Fibroblast of skin of abdomen (primary cell): ENCODE measurements at places on chromosomes 6 and 20.

DNA sequence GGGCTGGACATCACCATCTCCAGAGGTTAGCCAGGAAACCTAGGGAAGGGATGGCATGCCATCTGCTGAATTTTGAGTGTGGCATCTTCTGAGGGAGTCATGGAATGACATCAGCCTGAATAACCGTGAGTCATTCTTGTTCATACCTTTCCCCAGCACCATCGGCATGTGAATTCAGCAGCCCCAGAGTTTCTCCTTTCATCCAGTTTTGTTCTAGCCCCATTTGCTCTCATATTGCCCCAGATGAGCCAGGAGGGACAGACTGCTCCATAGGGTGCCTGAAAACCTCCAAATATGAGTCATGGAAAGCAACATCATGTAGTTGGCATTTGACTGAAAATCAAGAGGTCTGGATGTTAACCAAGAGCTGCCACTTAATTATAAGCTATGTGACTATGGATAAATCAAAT, 219.2 kb upstream of the SGK1 start:
- peak; percentile 96 for DNase-seq

GRCh38 chr20:63538204-63539091, 1.3 kb upstream of the PTK6 start:
- no peak for DNase-seq

DNA sequence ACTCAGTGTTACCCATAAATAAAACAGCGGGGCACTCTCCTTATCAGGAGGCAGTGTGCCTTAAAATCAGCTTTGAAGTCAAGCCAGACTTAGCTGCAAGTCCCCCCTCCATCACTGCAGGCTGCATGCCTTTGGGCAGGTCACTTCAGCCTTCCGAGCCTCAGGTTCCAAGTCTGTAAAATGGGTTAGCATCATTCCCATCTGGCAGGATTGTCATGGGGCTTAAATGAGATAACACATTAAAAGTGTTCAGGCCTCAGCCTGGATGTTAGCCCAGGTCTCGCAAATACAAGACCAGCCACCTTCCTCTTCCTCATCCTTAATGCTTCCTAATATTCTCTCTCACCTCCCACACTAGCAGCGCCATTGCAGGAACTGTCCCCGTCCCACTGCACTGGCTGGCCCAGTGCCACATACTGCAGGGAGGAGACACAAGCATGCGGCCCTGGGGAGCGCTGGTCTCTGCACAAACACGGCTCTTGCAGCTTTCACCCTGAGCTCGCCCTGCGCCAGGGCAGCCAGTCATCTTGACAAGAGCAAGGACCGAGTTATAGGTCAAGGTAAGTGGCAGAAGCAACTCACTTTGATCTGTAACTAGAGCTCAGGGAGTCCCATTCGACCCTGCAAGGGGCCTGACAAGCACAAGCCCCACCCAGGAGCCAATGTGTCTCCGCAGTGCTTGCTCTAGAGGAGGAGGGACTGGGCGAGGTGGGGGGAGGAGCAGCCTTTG, 564.6 kb upstream of the AGPAT4 start:
- DNase-seq: no peak

GRCh38 chr6:163930012-163930411, 515.5 kb downstream of the QKI start:
- no peak for DNase-seq

- no peak for DNase-seq
These were observed 9.0 kb downstream of the OR2B6 start for GRCh38 chr6:27966044-27966443.

GRCh38 chr6:129370268-129370916, 339.6 kb downstream of the ARHGAP18 start:
- peak; percentile 45 for DNase-seq

- DNase-seq: peak; percentile 94
These were observed 168.6 kb downstream of the CD83 start for GRCh38 chr6:14286144-14286543.

DNA sequence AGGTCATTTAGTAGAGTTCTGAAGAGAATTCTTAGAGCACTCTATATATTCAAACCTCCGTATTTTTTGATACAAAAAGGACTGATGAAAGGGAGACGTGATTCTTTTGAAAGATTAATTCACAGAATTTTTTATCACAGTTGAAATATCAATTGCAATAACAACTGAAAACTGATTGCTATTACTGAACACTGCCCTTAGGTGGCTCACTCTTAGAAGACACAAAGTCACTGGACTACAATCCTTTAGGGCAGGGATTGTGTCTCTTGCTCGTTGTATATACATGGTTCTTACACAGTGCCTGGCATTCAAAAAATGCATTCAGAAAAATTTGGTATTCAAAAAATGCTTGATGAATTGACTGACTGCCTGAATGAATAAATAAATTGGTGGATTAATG, 17.1 kb upstream of the CALHM6 start:
- DNase-seq: peak; percentile 59

GRCh38 chr20:34720266-34720665, 16.1 kb downstream of the TP53INP2 start:
- no peak for DNase-seq

DNA sequence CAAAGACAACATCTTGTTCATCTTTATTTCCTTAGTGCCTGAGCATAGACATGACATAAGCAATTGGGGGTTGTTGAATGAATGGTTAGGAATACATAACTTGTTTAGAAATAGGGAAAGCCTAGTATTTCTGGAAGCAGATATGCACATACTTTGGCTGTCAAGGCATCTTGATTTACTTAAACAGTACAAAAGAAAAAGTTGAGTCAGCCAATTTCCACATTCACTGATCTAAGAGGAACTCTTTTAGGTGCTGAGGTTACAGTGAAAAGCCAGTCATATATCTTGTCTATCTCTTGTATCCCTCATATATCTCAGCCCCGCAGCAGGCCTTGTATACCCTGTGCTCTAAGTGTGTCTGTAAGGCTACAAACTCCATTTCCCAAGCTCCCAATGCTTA, 11.6 kb downstream of the ZKSCAN4 start:
- DNase-seq: no peak

GRCh38 chr20:63863798-63864544, 1.1 kb upstream of the TPD52L2 start:
- peak; percentile 69 for DNase-seq

- no peak for DNase-seq
These were observed 38.1 kb upstream of the PROKR2 start for GRCh38 chr20:5354901-5355300.

DNA sequence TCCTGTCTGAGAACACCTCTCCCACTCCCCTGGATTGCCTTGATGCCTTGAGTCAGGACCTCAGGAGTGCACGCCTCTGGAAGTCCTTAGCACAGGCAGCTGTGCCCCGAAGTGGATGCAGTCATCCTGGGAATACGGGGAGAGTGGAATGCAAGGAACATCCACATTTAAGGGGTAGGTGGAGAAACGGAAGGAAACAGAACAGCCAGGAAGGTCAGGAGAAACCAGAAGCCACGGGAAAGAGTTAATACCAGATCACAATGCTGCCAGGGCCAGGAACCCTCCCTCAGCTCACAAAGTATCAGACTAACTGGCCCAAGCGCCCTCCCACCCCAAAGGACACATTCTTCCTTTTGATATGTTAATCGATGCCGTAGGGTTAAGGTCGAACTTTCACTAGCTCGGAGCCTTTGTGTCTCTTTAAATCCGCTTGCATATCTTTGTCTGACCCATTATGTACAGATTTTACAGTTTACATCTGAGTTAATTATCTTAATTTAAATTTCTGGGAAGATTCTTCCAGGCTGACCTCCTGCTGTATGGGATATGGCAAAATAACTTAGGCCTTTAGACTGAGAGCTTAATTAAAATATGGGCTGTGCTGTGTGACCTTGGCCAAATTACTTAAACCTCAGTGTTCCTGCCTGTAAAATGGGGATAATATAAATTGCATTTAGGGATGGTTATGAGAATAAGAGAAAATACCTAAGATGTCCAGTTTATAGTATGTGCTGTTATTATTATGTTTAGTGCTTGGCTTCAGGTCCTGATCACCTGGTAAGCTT, 24.0 kb upstream of the CCND3 start:
- DNase-seq: no peak

GRCh38 chr6:29892696-29893095, 49.6 kb upstream of the HLA-A start:
- DNase-seq: no peak

DNA sequence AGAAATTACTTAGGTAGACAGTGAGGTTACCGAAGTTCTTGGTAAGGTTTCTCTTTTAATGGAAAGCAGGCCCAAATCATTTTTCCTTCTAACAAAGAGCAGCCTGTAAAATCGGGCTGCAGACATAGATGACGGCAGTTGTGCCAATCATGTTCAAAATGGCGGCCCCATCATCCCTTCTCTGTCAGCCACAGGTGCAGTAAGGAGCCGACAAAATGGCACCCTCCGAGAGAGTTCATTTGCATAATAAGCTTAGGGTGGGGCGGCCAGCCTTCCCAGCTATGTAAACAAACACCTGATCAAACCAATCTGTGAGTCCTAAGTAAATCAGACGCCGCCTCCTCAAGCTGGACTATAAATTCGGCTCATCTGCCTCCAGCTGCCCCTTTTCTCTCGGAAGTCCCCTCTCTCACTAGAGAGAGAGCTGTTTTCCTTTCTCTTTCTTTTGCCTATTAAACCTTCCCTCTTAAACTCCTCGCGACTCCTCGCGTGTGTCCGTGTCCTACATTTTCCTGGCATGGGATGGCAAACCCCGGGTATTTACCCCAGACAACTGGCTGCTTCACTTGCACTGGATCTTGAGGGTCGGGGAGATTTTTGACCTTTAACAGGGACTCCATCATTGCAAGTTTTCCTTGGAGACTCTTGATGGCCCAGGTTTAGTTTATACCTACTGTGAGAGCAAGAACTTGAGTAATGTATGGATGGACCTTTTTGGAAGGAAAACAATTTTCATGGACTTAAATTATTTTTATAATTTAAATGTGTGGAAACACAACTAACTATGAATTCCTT, 8.9 kb upstream of the DDR1 start:
- no peak for DNase-seq

DNA sequence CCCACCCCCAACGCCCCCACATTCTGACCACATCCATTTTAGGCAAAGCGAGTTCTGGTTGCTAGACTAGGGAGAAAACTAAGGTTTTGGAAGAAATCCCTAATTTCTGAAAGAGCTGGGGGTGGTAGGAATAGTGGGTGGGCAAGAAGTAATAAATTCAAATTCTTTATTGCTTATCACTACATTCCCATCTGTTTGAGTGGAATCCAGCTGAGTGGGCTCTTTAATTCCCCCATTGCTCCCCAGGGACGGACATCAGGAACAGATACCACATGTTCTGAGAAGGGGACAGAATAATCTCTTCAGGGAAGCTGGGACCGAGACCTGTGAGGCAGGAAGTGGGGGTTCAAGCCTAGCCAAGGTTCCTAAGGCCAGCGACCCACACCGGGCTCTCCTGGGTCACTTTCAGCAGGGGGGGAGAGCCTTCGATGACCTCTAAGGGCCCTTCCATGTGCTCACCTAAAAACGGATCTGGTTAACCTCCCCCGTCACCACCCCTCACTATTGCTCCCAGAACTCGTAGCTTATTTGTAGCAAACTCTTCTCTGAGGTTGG, 42.3 kb upstream of the MRPS10 start:
- peak; percentile 68 for DNase-seq

DNA sequence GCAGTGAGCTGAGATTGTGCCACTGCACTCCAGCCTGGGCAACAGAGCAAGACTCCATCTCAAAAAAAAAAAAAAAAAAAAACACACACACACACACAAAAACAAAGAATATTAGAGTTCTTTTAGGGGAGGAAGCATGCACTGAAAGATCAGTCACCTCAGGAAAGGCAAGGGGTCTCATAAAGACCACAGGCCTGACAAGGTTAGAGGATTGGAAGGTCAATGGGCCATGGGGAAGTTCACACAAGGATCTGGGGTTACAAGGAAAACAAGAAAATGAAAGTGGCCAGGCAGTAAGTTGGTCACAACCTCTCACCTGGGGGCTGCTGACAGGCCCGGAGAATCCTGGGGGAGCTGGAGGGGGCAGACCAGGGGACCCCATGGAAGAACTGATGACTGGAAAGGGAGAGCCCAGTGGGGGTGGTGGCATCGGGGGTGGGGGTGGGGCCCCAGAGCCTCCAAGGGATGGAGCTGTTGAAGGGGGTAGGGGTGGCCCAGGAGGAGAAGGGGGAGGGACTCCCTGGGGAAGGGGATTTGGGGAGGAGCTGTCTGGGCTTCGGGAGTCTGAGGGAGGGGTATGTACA, 1.5 kb downstream of the RXRB start:
- DNase-seq: no peak

DNA sequence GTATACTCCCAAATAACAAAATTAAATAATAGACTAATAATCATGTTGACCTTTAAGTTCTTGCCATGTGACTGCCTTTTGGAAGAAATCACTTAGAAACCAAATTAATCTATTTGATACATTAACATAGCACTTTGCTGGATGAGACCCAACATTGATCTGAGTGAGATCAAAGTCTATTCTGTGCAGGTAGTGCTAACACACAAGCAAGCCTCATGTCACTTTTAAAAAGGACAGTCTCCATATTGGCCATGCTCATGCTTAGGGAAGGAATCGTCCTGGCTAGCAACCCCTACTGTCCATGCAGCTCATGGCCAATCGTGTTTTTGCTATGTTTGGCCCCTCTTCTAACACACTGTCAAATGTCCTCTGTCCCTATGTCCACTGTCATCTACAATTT, 35.8 kb upstream of the RNF217 start:
- no peak for DNase-seq

DNA sequence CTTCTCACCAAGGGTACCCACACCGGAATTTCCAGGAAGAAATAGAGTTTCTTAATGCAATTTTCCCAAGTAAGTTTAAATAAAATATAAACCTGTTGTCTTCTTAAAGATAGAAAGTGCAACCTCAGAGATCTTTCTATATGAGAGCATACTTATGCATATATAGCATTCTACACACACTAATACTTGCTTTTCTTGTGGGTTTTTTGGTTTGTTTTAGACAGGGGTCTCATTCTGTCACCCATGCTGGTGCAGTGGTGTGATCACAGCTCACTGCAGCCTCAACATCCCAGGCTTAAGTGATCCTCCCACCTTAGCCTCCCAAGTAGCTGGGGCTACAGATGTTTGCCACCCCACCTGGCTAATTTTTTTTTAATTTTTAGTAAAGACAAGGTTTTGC, 15.7 kb downstream of the AMD1 start:
- DNase-seq: no peak

DNA sequence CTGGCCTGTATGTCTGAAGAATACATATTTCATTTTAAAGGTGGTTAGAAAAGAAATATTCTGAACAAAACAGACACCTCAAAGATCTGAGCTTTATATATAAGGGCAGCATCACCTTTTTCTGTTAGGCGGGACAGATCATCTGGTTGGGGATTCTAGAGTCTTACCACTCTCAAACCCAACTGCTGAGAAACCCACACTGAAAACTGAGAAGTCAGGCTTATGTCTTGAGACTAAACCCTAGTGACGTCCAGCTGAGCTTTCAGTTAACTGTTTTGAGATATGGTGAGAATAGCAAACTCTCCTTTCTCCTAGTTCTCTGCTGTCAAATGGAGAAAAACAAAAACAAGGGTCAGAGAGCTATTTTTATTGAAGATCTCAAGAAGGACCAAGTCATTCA, 63.7 kb upstream of the CCN6 start:
- DNase-seq: no peak

GRCh38 chr6:15017261-15017660, 228.6 kb upstream of the JARID2 start:
- no peak for DNase-seq

GRCh38 chr6:52666071-52666470, 4.8 kb upstream of the TMEM14A start:
- DNase-seq: no peak

GRCh38 chr6:7183707-7184106, 75.9 kb downstream of the RREB1 start:
- DNase-seq: no peak

- no peak for DNase-seq
These were observed 320.0 kb downstream of the ADGRG6 start for GRCh38 chr6:142621822-142622221.

- DNase-seq: no peak
These were observed 98.0 kb downstream of the FNDC1 start for GRCh38 chr6:159267165-159267564.
